ENCODE measurements at places on chromosomes 7 and 10.

GRCh38 chr7:44980393-44981034, 1.7 kb upstream of the MYO1G start:
- no peak for DNase-seq

DNA sequence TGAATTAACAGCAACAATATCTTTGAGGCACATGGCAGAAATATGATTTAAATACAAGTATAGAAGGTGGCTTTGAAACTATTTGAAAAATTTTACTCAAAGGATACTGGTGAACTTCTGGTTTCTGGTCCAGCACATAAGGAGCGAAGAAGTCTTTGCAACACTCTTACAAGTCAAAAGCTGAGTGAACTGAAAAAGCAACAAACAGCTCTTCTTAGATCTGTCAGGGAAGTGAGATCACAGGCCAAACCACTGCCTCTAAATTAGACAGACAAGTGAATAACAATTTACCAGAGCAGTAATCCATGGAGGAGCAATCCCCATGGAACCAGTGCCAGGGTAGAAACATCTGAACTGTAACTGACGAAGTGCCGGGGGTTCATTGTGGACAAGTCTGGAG, 9.6 kb upstream of the VWC2 start:
- DNase-seq = no peak

GRCh38 chr7:74476626-74477025, 22.9 kb downstream of the GTF2IRD1 start:
- no peak for DNase-seq

GRCh38 chr7:47518827-47519226, 63.1 kb downstream of the TNS3 start:
- DNase-seq = no peak

DNA sequence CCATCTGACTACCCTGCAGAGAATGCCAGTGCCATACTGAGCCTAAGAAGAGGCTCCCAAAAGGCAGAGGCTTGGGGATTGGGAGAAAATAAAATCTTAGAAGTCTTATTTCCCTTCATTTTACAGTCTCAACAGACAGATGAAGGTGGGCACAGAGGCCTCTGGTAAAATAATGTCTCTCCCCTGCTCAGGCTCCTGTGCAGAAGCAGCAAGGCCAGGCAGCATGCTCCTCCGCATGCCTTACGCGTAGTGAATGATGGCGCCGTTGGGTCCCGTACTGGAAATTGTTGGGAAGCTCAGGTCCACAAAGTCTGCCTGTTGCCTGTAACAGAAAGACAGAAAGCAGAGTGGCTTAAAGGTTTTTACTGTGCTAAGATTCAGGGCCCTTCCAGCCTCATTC, 45.8 kb downstream of the XPNPEP1 start:
- DNase-seq = no peak

All from NCI-H82 (cell line).